ENCODE measurements at places on chromosomes 7 and 10.
A peak's percentile ranks its signal among the peaks of the same experiment; 100 is the strongest.

- no peak for DNase-seq
Measured at GRCh38 chr7:26127411-26127810, 24.6 kb upstream of the NFE2L3 start.

- DNase-seq = peak; percentile 87
Measured at GRCh38 chr7:149147072-149147751, at the start of gene ZNF398. Gene ZNF398, plus strand, starts transcription at chr7:149147453. Its CDS starts 290 bp downstream, at chr7:149147743.

DNA sequence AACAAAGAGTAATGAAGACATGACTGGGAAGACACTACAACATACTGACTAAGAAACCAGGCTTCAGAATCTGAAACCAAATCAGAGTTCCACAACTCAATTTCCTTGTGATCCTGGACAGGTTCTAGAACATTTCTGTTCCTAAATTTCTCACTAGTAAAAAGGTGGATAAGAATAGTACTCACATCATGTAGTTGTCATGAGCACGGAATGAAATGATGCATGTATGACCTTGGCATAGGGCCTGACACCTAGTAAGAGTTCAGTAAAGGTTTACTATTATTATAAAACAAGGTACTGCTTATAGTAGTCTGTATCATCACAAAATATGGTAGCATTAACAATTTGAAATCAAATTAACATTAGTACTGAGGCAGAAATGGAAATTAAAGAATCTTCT, 19.9 kb downstream of the DOCK4 start:
- no peak for DNase-seq

GRCh38 chr7:47179812-47180515, 401.9 kb downstream of the TNS3 start:
- DNase-seq = peak; percentile 66

GRCh38 chr10:35927990-35928488, 285.9 kb upstream of the FZD8 start:
- peak; percentile 68 for DNase-seq

DNA sequence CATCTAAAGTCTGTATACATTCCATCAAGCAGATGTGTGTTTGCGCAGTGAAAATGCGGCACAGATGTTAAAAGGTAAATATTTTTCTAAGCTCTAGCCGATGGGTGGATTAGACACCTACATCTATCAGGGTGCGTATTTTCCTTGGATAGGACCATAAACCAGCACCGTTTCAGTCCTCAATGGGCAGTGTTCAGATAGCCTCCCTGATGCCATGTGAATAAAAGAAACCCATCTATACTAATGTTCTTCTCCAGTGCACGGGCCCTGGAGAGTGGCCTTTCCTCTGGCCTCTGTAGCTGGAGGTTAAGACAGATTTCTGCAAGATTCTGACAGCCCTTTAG, 103.5 kb downstream of the PARP12 start:
- no peak for DNase-seq

All from islet precursor cell (in vitro differentiated cells).